G401 (cell line): ENCODE measurements at places on chromosomes 12 and 14.
A peak's percentile ranks its signal among the peaks of the same experiment; 100 is the strongest.

- no peak for DNase-seq
Measured at GRCh38 chr14:71001742-71002141, 94.5 kb downstream of the PCNX1 start.

GRCh38 chr14:65131301-65131701 is 29.0 kb upstream of the MAX start:
- DNase-seq: no peak

DNA sequence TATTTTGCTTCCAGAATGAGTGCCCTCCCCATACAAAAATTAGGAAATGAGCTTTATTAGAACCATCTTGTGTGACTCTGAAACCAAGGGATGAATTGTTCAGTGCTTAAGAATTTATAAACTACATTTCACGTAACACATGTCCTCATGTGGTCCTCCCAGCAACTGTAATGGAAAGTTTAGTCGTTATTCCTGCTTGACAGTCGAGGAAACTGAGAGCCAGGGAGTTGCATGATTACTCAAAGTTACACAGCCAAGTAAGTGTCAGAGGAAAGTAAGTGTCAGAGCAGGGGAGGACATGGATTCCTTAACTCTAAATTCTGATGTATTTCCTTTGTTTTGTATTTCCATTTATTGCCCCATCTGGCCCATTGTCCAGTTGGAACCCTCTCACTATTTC is 453.9 kb downstream of the FUT8 start:
- DNase-seq: no peak

GRCh38 chr14:44961151-44961553 is 595 bp downstream of the KLHL28 start:
- DNase-seq: peak; percentile 73

DNA sequence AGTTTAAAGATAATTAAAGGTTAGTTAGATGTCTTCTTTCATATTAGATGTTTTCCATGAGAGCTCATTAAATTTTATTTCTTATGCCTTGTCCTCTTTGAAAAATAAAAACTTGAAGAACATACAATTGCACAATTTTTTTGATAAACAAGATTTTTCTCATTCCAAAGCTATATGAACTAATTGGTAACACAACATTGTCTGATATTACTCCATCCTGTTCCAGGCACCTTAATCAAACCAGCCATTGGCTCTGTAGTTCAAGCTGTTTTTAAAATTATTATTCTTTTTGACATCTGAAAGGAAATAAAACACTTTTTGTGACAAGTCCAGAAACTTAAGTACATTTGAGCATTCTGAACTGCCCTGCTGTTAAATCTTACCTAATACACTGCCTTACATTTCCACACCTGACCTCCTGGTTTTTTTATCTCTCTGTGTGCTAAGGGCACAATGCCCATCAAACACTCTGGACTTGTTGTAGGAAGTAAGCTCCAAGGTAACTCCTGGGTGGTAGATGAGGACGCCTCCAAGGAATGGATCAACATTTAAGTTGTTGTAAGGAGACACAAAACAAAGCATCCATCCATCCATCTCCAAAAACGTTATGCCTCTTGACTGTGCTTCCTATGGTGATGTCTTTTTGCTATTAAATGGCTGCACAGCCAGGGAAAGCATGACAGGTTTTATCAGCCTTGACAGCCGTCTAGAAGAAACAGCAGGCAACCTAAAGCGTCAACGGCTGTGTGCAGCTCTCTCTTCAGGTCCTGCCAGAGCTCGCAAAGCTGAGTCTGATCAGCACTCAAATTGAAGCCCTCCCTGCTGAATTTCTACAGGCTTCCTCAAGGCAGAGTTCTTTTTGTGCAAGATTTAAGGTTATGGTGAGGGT is 449.9 kb upstream of the FLRT2 start:
- no peak for DNase-seq
